ENCODE measurements at places on chromosomes 4 and X.

DNA sequence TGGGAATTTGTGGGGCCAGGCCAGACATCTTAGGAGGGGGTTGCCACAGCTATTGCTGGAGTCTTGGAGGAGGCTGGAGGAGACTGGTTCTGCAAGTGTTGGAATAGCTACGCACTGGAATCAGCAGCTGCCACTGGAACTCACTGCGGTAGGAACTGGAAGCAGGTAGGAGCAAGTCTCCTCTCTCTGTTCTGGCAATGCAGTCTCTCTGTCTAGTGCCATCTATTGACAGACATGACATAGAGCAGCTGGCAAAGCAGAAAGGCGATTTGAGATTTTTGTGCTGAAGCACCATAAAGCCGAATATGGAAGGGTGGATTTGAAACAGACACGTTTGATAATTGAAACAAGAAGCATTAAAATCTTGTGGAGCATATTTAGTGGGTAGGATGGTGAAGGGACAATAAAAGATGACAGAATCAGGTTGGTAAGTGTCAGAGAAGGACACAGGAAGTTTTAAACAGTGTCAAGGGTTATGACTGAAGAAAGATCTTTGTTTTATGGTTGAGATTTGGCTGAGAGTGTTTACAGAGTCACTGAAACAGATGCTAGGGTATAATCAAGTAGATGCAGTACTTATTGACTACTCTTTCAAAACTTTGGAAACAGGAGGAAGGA, 23.5 kb upstream of the SYNPO2 start:
- ATAC-seq: no peak

DNA sequence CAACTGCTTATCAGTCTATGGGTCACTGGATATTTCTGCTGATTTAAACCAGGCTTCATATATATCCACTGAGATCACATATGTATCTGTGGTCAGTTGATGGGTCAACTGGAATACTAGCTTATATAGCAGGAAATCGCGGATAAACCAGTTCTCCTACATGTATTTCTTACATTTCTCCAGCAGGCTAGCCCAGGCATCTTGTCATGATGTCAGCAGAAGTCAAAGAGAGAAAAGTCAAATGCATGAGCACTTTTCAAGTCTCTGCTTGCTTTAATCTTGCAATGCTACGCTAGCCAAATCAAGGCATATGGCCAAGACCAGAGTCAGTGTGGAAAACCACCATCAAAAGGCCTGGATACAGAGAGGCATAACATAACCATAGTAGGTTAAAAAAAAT, 1008.8 kb upstream of the DIAPH2 start:
- ATAC-seq: no peak

- no peak for ATAC-seq
Observed at GRCh38 chr4:37188100-37188499, 56.4 kb upstream of the NWD2 start.

DNA sequence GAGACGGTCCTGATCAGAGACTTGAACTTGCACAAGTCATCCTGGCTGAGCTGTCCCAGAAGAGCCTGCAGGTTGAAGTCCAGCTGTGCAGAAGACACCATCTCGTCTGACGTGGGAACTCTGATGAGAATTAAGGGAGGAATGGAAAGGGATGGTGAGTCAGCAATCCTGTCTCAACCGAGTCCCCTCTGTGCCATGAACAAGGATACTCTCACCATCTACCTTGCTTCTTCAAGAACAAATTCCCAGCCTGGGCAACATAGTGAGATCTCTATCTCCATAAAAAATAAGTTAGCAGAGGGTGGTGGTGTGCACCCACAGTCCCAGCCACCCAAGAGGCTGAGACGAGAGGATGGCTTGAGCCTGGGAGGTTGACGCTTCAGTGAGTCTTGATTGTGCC, at the start of gene NLRP2B:
TSS of gene NLRP2B (minus strand) at position 101 of the 400 bp plus-strand sequence.
- ATAC-seq: no peak

DNA sequence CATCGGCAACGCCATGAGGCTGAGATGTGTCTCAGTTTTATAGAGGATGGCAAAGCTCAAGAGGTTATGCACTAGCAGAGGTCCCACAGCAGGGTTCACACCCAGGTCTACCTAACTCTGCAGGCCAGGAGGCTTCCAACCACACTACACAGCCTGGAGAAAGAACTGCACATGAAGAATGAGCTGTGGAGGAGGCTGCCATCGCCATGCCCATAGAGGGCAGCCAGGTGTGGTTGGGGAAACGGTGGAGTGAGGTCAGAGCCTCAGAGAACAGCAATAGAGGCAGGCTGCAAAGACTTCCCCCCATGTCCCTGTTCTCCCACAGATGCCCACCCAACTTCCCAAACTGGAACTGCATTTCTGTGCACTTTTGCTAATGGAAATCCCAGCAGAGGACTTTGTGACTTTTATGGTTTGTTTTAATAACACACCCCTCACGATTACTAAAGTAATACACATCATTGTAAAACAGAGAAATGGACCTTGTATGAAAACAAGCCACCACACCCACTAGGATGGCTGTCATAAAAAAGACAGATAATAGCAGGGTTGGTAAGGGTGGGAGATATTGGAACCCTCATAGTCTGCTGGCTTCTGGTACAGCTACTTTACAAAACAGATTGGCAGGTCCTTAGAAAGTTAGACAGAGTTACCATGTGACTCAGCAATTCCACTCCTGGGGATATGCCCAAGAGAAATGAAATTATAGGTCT, 58.9 kb upstream of the PROM1 start:
- no peak for ATAC-seq

DNA sequence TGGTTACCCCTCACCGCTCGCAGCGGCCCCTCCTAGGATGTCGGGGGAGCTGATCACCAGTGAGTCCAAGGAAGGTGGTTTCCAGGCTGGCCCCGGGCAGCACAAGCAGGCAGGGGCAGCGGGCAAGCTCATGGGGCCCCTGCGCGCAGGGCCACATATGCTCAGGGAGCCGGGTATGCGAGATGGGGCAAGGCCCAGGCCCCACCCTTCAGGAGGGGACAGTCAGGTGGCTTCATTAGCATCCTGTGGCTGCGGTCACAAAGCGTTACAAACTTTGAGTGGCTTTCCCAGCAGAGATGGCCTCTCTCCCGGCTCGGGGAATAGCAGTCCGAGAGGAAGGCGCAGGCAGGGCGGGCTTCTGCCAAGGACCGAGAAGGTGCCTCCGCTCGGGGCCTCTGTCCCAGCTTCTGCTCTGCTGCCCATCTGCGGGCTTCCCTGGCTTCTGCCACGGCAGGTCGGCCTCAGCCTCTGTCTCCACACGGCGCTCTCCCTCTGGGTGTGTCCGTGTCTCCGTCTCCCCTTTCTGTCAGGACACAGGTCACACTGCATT, 13.5 kb downstream of the ABCD1 start:
- no peak for ATAC-seq

DNA sequence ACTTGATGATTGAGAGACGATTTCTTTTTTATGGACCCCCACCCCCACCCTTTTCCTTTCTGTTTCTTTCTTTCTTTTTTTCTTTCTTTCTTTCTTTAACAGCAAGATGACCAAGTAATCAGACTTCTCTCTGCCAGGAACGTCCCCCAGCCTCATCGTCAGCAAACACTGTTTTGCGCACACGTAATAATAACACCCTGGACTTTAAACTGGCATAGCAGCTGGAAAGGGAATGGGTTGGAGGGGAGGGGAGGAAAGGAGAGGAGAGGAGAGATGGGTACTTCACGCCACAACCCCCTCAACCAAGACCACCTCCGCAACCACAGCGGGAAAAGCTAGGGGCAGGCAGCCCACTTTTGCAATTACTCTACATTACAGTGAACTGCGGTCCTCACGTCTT, 1.1 kb downstream of the GABRA2 start:
- no peak for ATAC-seq

DNA sequence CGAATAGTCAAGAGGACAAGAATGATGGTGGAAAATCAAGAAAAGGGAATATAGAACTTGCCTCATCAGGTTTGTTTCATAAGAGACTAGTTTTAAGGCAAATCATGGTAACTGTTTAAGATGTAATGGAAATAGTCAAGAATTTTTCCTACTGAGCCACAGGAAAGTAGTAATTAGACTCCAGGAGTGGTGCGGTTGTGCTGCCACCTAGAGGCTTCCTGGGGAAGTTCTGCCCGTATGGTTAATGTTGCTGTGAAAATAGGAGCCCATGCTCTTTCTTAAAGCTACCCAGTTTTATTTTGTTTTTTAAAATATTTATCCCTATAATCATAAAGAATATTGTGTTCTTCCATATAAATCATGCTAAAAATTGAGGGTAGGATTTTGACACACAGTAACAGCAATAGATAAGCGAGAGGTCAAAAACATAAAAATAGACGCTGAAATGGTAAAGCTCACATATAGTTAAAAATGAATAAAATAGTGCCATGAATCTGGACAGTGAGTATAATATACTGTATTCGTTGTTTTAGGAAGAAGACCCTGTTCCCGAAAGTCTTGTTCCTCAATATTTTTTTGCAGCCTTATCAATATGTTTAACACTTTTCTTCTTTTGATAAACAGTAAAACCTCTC, 87.0 kb downstream of the PHOX2B start:
- no peak for ATAC-seq

DNA sequence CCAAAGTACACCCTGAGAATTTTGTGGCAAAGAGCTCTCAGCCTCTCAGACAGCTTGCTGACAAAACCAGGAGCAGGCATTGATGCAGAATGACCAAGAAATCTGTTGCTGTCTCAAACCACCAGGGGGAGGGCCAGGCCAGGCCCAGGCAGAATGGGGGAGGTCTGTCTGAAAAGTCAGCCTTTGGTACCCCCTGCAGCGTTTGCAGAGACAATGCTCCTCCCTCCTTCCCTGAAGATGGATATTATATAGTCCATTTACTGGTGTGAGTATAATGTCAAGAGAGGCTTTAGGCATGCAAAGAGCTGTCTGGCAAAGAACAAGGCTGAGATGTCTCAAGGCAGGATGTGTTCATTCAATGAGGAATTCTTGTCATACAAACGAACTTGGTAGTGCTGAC, 52.9 kb upstream of the TRPC5OS start:
- no peak for ATAC-seq

DNA sequence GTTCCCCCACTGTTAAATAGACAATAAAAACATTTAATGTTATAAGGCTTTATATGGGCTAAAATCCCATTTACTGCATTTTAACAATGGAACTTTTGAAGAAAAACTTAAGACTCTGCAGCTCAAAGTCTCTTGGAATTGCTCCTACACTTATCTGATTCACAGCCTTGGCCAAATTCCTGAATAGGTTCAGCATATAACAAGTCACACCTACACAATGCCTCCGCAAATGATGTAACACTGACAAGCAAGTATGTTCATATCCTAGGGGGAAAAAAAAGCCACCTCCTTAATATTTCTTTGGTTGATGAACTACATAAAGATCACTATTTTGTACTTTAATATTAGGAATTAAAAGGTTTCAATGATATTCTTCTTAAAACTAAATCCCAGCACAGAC, 34.5 kb downstream of the RPS6KA6 start:
- ATAC-seq: no peak

GRCh38 chr4:27009539-27009938, 148.9 kb downstream of the STIM2 start:
- ATAC-seq: no peak

- no peak for ATAC-seq
Observed at GRCh38 chr4:189136462-189136861, 804.2 kb upstream of the FRG1 start.

DNA sequence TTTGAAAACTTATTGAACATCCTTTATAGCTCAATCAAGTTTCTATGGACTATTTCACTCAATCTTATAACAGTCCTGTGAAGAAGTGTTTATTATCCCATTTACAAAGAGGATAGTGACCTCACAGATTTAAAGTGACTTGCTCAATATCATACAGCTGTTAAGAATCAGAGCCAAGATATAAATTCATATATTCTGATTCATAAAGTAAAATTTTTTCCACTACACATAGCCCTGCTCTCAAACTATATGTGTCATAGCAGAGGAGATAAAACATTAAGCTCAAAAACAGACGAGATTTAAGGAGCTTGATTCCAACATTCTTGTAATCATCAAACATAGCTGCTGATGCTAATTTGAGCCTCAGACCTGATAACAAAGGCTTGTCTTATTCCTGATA, 226.8 kb downstream of the CAMK2D start:
- no peak for ATAC-seq

DNA sequence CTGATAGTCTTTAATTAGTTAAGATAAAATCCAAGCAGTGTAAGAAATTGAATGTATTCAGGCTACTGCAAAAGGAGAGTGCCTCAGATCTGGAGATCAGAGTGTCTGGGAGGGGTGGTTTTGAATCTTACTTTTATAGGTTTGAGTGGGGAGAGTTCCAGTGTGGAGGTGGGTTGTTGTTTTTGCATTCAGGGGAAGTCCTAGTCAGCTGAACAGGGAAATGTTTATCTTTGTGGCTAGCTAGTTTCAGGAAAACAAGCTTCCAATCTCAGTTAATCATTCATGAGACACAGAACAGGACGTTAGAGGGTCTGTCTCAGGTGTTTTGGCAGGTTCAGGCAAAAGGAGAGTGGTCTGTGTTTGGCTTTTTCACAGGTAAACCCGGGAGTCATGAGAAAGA, 26.0 kb downstream of the ZNF81 start:
- no peak for ATAC-seq

GRCh38 chr4:15543537-15544247, 74.0 kb downstream of the CC2D2A start:
- no peak for ATAC-seq

DNA sequence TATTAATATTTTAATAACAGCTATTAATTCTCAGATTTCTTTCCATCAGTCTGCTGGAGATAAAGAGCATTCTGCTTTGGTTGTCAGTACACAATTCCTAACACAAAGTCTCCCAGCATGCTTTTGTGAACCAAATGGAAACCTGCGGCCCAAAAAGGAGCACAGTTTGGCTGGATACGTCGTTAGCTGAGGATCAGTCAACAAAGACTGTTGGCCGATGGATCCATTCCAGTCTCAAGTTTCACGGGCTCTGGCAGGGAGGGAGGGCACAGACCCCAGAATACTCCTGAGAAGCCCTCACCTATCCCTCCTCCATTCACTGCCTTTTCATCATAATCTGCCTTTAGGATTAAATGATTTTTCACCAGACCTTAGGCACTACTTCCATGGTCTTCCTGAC, 26.3 kb upstream of the PRSS48 start:
- no peak for ATAC-seq

- no peak for ATAC-seq
Observed at GRCh38 chr4:14879683-14880082, 122.6 kb upstream of the CPEB2 start.

GRCh38 chr4:147587041-147587440, 30.2 kb upstream of the TMEM184C start:
- ATAC-seq: no peak

- no peak for ATAC-seq
Observed at GRCh38 chrX:86171366-86171765, 23.1 kb downstream of the DACH2 start.

DNA sequence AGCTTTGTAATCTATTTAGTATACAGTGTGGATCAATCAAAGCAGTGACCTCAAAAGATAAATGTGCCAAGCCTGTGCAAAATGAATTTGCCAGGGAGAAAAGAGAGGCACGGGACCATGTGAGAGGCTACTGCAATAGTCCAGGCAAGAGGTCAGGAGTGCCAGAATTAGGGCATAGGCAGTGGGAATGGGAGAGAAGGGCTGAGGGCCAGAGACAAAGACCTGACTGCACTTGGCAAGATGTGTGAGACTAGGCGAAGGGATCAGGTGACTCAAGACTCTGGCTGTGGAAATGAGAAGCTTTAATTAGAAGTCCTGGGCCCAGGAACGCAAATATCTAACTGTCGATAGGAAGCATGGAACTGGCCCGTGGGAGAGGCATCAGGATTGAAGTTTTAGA, 168.1 kb downstream of the DHX15 start:
- ATAC-seq: no peak

- ATAC-seq: no peak
Observed at GRCh38 chr4:6705646-6706045, 4.0 kb downstream of the MRFAP1L1 start.

All from stimulated activated memory B cell treated with anti-CD40 and anti-IgM and Interleukin-4, amounts not matched to agents 10 μg/mL and 1 μg/mL and 100 μg/mL, for 72 hours (primary cell).